ENCODE measurements at places on chromosomes 6 and 20. TPM values are rescaled to one million over a fixed set of nuclear protein-coding genes. Genes with fewer than 3 reads are reported as not detected.

The LTB gene
- total RNA-seq, result not detected

The NECAB3 gene
- 56.0 TPM for total RNA-seq

The CTSA gene
- total RNA-seq, result 115 TPM

The FOXC1 gene
- total RNA-seq, result 14.1 TPM

The ZNF311 gene
- total RNA-seq, result 2.9 TPM

The FERMT1 gene
- 17.4 TPM for total RNA-seq

The ELMO2 gene
- 35.5 TPM for total RNA-seq

DNA sequence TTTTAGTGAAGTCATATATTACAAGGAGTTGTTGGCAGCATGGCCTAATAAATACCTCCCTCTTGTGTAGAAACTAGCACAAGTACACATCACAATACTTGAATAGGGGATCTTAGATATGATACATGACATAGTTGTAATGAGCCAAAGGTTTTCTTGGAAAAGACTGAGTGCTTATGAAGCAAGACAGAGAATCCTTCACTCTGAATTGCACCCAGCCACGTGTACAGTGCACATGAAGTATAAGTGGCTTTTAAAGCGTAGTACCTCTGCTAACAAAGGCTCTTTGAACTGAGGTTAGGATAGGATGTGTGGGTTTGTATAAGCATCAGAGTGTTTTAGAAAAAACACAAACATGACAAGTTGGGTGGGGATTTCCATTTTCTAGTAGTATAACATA, 145.5 kb upstream of the STMND1 start:
- no peak for ATAC-seq

- no peak for ATAC-seq
These were observed 43.7 kb downstream of the DSTN start for GRCh38 chr20:17613328-17614175.

DNA sequence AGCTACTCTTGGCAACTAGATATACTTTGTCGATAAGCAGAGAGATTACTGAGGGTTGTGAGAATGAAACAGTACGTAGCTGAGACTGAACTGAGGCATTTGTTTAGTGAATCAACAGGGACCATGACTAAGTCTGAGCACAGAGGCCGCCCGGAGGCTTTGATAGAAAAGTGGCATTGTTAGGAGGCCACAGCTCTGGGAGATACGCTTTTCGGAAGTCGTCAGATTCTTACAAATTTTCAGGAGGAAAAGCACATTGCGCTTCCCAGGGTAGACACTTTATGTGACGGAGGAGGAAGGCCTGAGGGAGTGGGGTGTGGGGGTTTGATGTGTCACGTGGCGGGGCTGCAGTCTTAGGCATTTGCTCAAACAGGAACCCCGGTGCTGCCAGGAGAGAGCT, 69.4 kb downstream of the PSMG4 start:
- no peak for ATAC-seq

- no peak for ATAC-seq
These were observed 40.4 kb downstream of the FBXO5 start for GRCh38 chr6:152942319-152942869.

GRCh38 chr6:89675949-89676748, 37.6 kb upstream of the LYRM2 start:
- no peak for ATAC-seq

DNA sequence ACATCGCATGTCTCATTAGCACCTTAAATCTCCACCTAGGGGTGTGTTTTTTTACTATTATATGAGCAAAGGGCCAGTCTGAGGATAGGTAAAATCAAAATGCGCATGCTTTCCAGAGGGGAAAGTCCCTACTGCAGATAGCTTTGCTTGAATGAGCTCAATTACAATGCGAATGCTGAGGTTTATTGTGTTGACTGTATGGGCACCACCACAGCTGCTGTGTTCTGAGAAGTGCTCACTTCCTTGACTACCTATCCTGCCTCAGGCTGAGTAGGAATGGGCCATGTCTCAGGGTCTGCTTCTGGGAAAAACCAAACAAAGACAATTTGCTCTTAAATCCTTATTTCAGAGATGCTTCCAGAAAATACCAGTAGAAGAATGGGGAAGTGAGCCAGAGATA, 36.6 kb downstream of the MOCS1 start:
- ATAC-seq, result no peak

DNA sequence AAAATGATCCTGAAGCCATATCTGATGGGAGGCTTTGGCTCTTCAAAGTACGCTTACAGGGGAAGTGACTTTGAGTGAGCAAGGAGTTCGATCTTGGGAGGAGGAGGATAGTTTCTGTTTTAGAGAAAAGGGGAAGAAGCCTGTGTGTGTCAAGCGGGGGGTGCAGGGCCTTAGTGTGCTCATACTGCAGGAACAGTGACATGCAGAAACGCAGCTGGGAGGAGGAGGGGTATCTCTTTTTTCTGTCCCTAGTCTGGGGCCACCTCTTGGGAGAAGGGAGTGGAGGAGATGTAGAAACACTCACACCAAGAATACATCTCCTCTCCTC, 19.8 kb downstream of the SIRPD start:
- ATAC-seq, result no peak
